Right hindlimb (tissue), 1 donor: ENCODE measurements at places on chromosomes 16 and 17.
A peak's percentile ranks its signal among the peaks of the same experiment; 100 is the strongest.

GRCh38 chr17:73555199-73555960 lies 88.9 kb downstream of the SDK2 start:
- no peak for DNase-seq

DNA sequence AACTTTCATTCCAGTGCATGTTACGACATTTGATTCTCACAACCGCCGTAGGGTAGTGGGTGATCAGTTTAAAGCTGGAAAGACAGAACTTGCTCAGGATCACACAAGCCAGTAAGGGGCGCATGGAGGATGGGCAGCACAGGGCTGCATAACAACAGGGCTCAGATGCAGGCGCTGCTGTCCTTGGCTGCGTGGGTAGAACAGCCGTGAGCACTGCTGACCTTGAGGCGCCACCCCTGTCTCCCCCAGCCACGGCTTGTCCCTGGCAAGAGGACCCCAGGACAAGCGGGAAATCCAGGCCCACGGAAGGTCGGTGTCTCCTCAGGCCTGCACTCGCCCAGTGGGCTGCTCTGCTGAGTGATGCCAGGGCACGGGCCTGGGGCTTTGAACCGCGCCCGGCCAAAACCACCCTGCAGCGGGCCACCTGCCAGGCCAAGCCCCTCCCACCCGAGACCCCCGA lies 84.7 kb downstream of the LMF1 start:
- DNase-seq, result peak; percentile 28

DNA sequence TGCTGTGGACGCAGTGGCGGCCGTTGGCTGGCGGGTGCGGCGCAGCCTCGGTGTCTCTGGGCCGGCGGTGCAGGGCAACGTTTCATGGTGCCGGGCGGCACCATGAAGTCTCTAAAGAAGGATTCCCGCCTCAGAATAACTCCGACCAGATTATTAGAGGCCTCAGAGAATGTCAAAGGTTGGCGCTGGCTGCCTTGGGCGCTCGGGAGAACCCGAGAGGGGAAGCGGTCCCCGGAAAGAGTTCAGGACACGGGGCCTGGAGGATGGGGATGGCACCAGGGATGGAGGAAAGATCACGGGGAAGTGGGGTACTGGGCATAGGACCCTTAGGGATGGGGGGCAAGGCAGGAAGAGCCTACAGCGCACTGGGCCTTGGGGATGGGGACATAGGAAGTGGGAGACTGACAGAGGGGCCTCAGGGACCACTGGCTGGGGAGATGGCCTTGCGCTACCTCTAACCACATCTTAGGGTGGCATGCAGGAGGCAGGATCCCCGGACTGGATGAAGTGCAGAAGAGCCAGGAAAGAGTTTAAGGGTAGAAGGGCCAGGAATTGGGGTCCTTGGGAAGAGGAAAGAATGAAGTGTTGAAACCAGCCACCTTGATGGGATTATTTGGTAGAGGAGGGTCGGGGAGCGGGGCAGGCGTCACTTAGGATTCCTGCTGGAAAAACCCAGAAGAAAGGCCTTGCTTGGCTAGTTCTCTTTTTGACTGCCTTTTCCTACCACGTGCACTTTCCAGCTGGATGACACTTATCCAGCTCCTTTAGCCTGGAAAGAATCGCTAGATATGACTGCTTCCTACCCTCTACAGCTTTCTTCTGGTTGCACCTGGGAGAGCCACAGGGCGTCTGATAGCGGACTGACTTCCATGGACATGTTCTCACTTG lies 578 bp downstream of the MYCBPAP start:
- no peak for DNase-seq

- DNase-seq, result no peak
These were observed 58.9 kb upstream of the CLEC3A start for GRCh38 chr16:77963185-77964044.

- peak; percentile 50 for DNase-seq
These were observed 45.1 kb downstream of the MYH11 start for GRCh38 chr16:15811481-15812400.

DNA sequence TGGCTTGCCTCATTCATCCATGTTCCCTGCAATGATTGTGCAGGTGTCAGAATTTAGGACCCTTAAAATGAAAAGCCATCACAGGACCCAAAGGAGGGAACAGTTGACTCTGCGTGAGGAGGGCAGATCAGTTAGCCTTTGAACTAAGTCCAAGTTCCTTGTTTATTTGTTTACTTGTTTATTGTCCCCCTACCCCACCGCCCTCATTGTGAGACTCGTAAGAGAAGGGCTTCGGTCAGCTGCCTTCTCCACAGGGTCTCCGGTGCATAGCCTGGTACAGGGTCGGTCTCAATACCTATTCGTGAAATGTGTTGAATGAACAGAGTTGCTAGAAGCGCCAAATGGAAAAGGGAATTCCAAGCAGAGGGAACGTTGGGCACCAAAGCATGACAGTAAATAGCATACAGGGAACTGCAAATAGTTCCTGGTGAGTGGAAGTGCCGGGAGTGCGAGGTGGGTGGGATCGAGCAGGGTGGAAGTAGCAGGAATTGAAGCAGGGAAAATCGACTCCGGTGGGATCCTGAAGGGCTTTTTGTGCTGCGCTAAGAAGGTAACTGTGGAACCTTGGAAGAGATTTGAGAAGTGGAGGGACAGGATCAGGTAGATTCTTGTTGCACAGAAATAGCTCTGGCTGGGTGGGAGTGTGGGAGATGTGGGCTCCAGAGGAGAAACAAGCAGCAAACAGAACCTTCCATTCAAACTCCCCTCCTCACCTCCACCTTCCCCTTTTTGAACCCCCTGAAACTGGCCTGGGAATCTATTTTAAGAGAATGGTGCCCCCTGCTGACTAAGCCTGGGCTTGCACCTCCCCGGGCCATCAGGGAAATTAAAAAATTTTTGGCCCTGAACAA lies 12.7 kb downstream of the SLC35B1 start:
- peak; percentile 53 for DNase-seq

GRCh38 chr16:56355221-56355620 lies 70.1 kb downstream of the AMFR start:
- peak; percentile 16 for DNase-seq

DNA sequence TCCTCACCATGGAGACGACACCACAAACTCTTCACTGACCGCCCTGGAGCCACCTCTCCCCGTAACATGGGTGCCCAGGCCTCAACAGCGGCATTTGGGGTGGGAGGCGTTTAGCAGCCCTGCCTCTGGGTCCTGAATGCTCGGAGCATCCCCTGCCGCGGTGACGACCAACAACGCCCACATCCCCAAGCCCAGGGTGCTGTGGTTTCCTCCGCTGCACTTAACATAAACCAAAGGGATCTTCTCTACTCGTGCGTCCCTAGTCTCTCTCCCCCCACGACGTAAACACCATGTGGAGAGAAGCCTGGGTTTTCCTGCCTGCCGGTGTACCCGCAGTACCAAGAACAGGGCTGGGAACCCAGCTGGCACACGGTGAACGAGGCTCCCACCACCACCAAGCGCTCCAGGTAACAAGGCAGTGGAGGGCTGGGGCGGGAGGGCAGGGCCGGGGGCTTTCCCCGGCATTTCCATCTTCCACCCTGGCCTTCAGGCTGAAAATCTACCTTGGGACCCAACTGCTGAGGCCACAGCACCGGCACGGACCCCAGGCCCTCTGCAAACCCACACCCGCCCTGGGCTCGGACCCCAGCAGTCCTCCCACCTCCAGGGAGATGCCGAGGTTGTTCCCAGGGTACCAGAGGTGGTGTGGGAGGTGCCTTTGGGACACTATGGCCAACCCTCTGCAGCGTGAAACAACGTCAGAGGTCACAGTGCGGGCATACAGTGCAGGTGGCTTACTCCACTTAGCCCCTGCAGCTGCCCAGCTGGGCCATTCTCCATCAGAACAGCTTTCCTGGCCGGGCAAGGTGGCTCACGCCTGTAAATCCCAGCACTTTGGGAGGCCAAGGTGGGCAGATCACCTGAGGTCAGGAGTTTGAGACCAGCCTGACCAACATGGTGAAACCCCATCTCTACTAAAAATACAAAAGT lies 54.3 kb downstream of the TIMM22 start:
- DNase-seq, result no peak

- no peak for DNase-seq
These were observed 21.3 kb downstream of the ADGRG5 start for GRCh38 chr16:57563761-57564160.
